Stimulated activated CD4-positive, alpha-beta T cell treated with anti-CD3 and anti-CD28 coated beads, Interleukin-4, amount 100 ng/mL, for 24 hours (primary cell): ENCODE measurements at places on chromosomes 7 and 10.

DNA sequence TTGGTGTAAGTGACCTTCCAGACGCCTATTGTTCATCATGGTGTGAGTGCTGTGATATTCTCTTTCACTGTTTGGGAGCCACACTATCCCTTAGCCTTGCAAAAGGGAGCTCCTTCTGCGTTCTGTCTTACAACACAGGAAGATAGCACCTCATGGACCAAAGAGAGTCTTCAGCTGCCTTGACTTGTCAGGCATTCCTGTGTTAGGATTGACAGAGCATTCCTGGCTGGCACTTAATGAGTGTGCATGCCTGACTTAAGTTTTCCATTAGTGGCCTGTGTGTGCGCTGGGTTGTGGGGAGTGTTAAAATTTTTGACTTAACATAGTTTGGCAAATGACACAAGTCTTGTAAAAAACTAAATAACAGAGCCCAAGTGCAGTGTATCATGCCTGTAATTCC lies 21.9 kb upstream of the MSRB2 start:
- no peak for DNase-seq

GRCh38 chr7:99193527-99194220 lies 14.2 kb downstream of the KPNA7 start:
- DNase-seq = no peak

DNA sequence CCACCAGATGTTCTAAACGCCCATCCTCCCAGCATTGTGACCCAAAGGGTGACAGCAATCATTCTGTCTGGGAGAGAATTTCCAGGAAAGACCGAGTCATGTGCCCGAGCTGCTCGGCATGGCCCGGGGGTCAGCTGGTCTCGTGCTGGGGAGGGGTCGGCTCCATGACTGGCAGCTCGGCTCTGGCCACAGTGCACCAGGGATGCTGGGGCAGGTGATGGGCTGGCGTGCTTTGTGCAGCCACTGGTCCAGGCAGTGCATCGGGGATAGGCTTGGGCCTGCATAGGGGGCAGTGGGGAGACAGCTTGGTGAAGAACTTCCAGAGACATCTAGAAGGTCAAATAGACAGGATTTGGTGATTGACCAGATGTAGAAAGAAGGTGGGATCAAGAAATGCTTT lies 39.2 kb upstream of the PSMG3 start:
- DNase-seq = no peak

GRCh38 chr10:124033887-124034218 lies 59.5 kb downstream of the CHST15 start:
- no peak for DNase-seq

DNA sequence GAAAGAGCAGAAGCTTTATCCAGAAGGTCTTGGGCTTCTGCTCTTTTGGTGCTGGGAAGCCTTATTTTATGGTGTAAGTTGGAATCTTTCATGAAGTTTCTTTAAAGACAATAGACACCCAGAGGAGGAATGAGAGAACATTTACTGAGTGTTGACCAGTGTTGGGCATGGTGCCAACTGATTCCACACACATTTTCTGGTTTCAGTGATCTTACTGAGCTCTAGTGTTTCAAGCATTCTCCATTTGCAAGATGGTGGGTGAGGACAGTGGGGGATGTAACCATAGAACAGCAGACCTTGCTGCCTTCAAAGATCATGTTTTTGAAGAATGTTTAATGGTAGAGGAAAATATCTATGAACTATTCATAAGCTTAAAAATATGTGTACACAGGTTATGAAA lies 114.6 kb downstream of the LRMDA start:
- no peak for DNase-seq

- no peak for DNase-seq
Observed at GRCh38 chr7:76037310-76037709, 10.5 kb downstream of the STYXL1 start.

DNA sequence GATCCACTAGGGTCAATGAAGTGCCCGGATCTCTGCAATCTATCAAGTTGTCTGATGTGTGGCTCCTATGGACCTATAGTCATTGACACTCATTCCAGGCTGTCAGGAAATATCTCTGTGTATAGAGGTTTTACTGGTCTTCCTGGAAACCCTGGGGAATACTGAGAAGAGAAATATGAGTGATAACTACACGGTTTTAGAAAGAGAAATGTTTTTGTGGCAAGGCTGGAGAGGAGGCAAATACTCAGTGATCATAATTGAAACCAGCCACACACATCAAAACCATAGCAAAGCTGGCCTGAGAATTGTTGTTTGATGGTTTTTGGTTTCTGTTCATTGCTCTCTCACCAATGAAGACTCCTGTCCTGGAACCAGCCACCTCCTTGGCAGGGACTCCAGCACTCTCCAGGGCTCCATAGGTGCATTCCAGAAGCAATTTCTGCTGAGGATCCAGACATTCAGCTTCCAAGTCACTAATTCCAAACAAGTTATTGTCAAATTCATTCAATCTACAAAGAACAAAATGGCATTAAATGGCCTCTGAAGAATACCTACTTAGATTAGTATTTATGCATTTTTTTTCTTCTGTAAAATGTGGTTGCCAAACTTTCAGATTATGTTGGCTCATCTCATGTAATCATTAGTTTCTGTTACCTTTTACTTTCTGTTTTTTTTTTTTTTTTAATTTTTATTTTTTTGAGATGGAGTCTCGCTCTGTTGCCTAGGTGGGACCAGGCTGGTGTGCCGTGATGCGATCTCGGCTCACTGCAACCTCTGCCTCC lies 108.6 kb upstream of the ABI1 start:
- no peak for DNase-seq

DNA sequence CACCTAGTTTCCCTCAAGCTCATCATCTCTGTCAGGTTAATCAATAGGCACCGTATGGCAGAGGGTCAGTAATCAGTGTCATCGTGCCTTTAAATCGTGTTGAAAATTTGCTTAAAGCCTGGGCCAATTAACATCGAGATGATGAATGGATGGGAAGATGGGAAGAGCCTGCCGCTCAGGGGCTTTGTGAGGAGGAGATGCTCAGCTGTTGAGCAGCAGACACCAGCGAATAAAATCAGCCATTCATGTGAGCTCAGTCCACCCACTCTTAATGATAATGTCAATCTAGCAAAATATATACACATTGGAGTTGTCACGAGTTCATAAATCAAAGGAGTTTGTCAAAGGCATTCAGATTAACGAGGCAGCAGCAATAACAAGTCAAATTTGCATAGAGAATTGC lies 97.7 kb downstream of the BTRC start:
- DNase-seq = no peak

GRCh38 chr7:70582927-70583895 lies 548.7 kb upstream of the GALNT17 start:
- no peak for DNase-seq

DNA sequence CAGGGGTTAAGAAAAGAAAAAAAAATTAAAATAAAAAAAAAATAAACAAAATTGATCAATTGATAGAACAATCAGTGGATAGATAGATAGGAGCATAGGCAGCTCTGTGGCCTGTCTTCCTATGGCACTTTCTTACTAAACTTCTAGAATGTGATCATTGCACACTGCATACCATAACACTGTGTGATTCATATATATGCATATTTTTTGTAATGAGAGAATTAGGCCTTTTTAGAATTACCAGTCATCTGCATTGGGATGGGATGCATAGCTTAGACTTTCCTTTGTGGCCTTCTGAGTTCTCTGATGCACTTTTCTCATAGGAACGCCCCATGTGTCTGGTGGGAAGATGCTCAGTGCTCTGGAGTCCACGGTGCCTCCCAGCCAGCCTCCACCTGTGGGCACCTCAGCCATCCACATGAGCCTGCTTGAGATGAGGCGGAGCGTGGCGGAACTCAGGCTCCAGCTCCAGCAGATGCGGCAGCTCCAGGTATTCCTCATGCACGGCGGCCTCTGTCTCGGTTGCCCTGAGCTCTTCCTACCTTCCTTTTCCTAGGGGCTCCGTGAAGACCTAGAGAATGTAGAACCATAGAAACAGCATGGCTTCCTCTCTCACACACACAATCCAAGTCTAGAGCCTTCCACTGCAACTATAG lies 222.5 kb downstream of the ARHGAP21 start:
- no peak for DNase-seq
